ENCODE measurements at places on chromosomes 16 and 17.
A peak's percentile ranks its signal among the peaks of the same experiment; 100 is the strongest.

DNA sequence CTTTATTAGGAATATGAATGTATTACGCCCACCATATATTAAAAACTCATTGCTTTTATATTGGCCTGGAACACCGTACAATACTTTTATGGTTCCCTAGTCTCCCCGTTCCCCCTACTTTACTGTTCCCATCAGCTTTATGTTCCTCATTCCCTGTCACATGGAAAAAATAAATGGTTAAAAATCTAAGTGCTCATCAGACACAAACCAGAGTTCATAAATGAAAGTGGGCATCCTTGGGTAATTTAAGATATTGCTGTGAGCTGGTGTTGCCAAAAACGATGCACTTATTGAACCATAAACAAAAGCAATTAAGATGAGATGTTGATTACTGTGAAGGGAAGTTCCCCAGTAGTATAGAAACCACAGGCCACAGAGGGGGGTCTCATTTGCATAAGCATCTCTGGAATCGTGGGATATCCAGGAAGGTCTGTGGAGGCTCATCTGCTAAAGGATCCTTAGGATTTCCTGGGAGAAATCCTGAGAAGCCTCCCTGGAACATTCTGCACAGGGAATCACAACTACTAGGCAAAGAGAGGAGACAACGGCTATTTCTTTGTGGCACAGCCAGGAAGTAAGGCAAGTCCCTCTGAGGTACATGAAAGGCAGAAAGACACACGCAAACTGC, 591.4 kb upstream of the CDH11 start:
- no peak for DNase-seq

DNA sequence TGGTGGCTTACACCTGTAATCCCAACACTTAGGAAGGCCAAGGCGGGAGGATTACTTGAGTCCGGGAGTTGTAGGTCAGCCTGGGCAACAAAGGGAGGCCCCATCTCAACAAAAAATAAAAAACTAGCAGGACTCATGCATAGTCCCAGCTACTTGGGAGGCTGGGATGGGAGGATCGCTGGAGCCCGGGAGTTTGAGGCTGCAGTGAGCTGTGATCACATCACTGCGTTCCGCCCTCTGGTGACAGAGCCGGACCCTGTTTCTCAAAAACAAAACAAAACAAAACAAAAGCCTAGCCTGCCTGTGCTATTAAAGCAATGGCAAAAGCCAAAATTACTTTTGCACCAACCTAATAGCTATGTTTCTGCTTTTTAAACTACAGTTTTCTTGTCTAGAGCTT, 1.5 kb downstream of the FCSK start:
- no peak for DNase-seq

DNA sequence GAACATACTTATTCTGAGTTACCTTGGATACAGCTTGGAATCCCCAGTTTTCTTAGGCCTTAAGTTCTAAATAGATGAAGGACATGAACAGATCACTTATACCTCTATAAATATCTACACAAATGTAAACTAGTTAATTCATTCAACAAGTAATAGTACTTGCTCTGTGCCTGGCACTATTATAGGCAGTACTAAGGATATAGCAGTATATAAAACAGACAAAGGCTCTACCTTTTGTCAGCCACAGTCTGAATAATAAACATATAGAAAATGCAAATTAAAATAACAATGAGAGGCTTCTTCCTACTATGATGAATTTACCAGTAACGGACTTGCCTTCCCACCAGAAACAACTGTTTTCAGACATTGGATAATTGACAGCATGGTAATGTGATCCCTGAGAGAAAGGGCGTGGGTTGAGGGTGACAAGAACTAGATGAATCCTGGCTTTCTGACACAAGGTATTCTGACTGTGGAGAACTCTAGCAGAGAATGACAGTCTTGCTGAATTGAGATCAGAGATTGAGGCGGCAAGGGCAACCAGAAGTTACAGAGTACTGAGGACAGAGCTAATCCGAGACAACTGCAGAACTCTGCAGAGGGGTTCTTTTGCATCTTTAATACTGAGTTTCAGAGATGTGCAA, 170.5 kb downstream of the TANC2 start:
- no peak for DNase-seq

DNA sequence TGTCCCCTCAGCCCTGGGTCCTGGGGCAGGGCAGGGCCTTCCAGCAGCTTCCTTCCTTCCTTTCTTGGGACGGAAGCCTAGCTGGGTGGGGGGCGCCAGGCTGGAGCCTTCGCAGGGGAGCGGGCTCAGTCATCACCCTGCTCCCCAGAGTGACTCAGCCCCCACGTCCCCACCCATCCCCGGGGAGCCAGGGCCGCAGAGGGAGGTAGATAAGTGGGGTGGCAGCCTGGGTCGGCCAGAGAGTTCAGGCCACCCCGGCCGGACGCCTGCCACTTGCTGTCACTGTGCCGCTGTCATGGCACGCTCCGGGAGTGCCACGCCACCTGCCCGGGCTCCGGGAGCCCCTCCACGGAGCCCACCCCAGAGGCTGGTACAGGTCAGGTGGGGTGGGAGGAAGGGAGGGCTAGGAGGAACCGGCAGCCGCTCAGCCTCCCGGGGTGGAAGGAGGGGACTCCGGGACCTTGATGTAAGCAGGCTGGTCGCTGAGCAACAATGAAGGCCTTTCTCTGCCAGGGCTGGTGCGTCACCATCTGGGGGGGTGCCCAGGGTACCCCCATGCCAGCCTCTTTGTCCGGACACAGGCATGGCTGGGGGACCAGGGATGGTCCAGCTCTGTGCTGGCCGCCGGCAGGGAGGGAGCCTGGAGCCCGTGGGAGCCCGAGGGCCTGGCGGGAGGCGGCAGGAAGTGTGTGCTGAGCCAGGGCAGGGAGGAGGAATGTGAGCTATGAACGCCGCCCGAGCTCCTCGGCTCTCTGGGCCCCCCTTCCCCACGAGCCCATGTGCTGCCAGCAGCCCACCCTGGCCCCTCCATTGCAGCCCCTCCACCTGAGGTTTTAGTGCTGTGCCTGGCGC, 6.6 kb downstream of the NHERF2 start:
- DNase-seq: peak; percentile 83

DNA sequence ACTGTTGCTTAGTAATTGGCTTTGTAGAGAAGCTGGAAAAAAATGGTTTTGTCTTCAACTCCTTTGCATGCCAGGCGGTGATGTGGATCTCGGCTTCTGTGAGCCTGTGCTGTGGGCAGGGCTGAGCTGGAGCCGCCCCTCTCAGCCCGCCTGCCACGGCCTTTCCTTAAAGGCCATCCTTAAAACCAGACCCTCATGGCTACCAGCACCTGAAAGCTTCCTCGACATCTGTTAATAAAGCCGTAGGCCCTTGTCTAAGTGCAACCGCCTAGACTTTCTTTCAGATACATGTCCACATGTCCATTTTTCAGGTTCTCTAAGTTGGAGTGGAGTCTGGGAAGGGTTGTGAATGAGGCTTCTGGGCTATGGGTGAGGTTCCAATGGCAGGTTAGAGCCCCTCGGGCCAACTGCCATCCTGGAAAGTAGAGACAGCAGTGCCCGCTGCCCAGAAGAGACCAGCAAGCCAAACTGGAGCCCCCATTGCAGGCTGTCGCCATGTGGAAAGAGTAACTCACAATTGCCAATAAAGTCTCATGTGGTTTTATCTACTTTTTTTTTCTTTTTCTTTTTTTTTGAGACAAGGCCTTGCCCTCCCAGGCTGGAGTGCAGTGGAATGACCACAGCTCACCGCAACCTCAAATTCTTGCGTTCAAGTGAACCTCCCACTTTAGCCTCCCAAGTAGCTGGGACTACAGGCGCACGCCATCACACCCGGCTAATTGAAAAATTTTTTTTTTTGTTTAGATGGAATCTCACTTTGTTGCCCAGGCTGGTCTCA, 6.2 kb upstream of the TMEM235 start:
- DNase-seq: no peak

- no peak for DNase-seq
These were observed 29.5 kb downstream of the FA2H start for GRCh38 chr16:74745109-74745615.

GRCh38 chr17:27817731-27818130, 17.4 kb upstream of the NOS2 start:
- no peak for DNase-seq

- peak; percentile 12 for DNase-seq
These were observed 102.5 kb downstream of the PARN start for GRCh38 chr16:14527411-14528044.

DNA sequence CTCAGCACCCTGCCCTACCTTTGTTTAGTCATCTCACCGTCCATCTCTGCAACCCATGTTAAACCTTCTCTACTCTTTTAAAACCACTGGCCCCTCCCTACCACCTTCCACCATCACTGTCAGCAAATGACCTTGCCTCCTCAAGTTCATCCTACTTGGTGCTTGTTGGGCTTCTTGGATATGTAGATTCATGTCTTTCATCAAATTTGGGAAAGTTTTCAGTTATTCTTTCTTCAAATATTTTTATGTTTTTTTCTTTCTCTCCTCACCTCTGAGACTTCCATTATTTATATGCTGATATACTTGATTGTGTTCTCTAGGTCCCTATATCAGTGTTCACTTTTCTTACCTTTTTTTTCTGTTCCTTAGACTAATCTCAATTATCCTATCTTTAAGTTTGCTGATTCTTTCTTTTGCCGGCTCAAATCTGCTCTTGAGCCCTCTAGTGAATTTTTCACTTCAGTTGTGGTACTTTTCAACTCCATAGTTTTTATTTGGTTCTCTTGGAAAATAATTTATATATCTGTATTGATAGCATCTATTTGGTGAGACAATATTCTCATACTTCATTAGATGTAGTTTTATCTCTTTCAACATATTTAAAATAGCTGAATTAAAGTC, 28.7 kb upstream of the ALDH3A2 start:
- no peak for DNase-seq

GRCh38 chr16:31333686-31334649, 21.0 kb upstream of the ITGAX start:
- DNase-seq: no peak

- DNase-seq: no peak
These were observed 134.1 kb upstream of the TOX3 start for GRCh38 chr16:52680993-52681392.

GRCh38 chr16:68499006-68499405, 40.1 kb upstream of the ZFP90 start:
- DNase-seq: no peak

DNA sequence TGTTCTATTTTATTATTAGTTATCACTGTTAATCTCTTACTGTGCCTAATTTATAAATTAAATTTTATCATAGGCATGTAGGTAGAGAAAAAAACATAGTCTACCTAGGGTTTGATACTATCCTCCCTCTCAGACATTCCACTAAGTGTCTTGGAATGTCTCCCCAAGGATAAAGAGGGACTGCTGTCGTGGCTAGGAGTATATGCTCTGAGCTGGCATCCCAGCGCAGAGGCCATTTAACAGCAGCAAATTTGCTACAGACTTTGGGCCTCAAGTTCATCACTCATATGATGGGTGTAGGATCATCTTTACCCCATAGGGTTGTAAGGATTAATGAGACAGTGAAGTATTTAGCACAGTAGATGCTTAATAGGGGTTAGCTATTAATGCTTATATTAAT, 56.7 kb downstream of the ZFHX3 start:
- no peak for DNase-seq

DNA sequence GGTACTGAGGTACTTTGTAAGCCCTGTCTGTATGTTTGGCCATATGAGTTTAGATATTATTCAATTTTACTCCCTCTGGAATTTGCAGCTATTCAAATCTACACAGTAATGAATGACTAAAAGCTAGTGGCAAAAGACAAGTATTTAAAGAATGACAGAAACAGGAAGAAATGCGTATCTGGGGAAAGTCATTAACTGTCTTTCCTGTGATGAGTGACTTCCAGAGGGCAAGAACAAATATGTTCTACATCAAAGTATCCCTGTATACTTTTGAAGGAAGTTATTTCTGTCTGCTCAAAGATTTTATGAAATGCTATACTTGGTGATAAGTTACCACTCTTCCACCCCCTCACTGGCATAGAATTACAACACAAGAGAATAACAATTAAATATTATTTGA, 489.3 kb upstream of the SOX9 start:
- no peak for DNase-seq

DNA sequence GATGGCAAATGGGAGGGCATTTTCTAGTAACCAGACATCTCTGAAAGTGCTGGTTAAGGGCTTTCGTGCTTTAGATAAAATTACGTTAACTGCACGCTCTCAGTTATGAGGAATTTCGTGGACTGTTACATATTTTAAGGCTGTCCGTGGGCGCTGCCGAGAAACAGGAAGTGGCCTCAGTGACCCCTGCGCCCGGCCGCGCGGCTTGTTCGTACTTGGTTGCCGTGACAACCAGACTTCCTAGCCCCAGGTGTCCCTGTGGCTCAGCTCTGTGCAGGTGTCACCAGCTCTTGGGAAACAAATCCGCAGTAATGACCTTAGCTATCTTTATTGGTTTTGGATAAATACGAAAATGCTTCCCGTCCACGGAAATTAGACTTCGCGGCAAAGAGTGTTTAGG, 52.7 kb downstream of the LMF1 start:
- no peak for DNase-seq

DNA sequence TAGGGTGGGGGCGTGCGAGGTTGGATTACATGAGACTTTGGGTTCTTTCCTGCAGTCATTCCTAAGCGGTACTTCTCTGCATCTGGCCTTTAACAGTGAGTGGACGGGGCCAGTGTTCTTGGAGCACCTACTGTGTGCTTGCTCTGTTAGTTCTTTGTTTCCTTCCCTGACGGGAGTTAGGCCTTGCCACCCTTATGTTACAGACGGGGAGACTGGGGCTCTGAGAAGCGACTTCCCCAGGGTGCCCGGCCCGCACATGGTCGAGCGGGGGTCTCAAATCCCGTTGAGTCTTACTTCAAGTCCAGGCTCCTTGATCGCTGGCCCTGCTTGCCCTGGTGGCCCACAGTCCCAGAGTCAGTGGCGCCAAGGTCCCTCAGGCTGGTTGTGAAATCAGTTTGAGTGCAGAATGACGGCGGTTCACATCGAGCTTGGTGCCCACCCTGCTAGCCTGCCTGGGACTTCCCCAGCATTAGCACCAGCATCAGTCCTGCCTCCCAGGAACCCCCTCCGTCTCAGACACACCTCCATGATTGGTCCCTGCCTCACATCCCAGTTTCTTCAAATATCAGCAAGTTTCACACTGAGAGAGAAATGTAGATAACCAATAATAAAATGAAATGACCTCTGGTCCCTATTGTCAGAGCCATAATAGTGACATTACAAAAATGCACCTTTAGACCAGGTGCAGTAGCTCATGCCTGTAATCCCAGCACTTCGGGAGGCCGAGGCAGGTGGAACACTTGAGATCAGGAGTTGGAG, 128.0 kb downstream of the CMIP start:
- no peak for DNase-seq

DNA sequence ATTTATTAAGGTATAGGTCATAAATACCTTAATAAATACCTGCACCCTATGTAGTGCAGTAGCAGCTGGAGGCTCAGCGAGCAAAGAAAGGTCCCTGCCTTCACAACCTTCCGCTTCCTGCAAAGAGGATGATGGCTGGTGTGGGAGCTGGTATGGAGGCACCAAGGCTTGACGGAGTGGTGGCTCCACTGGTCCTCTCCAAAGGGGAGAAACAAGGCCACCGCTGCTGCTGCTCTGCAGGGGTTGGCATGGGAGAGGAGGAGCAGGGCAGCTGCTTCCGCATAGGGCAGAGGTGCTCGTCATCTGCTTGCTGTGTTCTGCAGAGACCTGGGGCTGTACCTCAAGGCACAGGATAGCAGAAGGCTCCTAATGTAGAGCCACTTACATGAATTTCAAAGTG, 52.8 kb downstream of the NDEL1 start:
- no peak for DNase-seq

All from right kidney (tissue), 9 donors.